ENCODE measurements at places on chromosomes 5 and 9. TPM values are rescaled to one million over a fixed set of nuclear protein-coding genes. Genes with fewer than 3 reads are reported as not detected.

The APBA1 gene
- total RNA-seq: 7.5 TPM

- peak overlapping the region; percentile 61 for H3K4me3 ChIP-seq
- H3K27me3 ChIP-seq: peaks cover 14% of the 10 kb centered on the region
- H3K36me3 ChIP-seq: no peaks in the 10 kb centered on the region
Measured at GRCh38 chr9:83538890-83539238, 663 bp upstream of the FRMD3 start.

DNA sequence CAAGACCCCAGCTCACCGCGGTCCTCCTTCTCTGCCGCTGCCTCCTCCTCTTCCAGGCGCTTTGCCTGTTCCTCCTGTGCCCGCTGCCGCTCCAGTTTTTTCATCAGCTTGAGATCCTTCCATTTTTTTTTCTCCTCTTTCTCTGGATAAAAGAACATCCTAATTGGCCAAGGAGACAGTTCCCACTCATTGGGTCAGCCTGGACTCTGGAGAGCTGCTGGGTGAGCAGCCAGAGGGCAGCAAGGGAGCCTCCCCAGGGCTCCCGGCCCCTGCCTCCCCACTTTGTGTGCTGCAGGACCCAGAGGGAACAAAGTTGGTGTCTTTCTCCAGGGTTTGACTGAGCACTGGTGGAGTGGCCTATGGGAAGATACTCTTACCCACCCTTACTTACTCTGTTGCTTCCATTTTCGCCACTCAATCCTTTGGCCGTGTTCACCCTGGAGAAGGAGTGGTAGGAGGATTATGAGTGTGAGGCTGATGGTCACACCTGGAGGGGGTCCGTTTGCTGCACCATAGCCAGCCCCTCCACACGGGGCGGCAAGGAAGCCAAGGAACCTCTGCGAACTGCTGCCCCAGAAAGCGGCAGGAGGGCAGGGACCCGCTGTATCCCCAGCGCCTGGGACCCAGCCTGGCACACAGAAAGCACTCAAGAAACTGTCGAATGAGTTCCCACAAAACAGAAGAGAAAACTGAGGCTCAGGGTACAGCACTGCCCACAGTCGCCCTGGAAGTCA lies 708 bp downstream of the SPOUT1 start:
- H3K4me3 ChIP-seq: peak overlapping the region; percentile 100
- DNase-seq: no peak
- H3K27ac ChIP-seq: peak overlapping the region; percentile 50
- peaks cover 4% of the 10 kb centered on the region for H3K36me3 ChIP-seq
- no peaks in the 10 kb centered on the region for H3K27me3 ChIP-seq

GRCh38 chr5:60077292-60077691 lies 183.8 kb upstream of the PDE4D start:
- H3K36me3 ChIP-seq: no peaks in the 10 kb centered on the region
- no peak overlapping the region for H3K4me3 ChIP-seq
- DNase-seq: no peak

- no peaks in the 10 kb centered on the region for H3K4me1 ChIP-seq
- DNase-seq: no peak
- H3K36me3 ChIP-seq: no peaks in the 10 kb centered on the region
- H3K4me3 ChIP-seq: no peak overlapping the region
Measured at GRCh38 chr5:149152317-149152746, 11.0 kb downstream of the ABLIM3 start.

GRCh38 chr5:157710882-157711281 lies 20.3 kb upstream of the THG1L start:
- H3K36me3 ChIP-seq: no peaks in the 10 kb centered on the region
- no peak for DNase-seq
- H3K27me3 ChIP-seq: no peaks in the 10 kb centered on the region
- no peak overlapping the region for H3K27ac ChIP-seq
- no peaks in the 10 kb centered on the region for H3K4me1 ChIP-seq

DNA sequence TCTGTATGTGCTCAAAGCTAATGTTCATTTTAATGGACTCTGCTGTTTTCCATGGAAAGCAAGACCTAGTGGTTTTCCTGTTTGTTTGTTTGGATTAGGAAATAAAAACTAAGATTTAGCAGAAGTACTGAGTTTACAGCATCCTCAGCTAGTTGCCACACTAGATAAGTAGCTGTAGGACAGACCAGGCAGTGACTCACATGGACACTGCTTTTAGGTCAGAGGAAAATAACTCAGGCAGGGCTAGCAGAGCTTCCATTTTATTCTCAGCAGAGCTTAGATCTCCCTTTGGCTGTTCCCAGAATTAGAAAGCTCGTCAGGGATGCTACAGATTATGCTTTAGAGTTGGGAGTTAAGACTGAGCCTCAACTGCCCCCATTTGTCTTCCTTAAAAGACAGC lies 204.4 kb downstream of the SH3GL2 start:
- H3K36me3 ChIP-seq: no peaks in the 10 kb centered on the region
- no peaks in the 10 kb centered on the region for H3K4me1 ChIP-seq
- H3K27me3 ChIP-seq: no peaks in the 10 kb centered on the region

DNA sequence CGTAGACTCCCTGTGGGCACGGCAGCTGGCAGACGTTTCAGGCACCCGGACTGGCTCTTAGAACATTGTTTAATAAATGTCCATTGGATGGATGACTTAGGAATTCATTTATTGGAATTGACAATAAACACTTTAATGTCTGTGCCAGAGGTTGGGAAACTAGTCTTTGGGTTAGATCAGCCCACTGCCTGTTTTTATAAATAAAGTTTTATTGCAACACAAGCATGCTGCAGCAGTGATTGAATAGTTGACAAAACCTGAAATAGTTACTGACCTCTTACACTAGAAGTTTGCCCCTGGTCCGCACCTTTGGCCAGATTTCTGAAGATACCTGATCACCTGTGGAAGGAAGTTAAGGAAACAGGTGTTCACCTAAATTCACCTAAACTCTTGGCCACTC lies 51.6 kb downstream of the DMRT1 start:
- DNase-seq: no peak
- H3K4me1 ChIP-seq: no peaks in the 10 kb centered on the region
- H3K27me3 ChIP-seq: no peaks in the 10 kb centered on the region

Data from colonic mucosa (tissue), 4 donors.